ENCODE measurements at places on chromosomes 13 and 19.

DNA sequence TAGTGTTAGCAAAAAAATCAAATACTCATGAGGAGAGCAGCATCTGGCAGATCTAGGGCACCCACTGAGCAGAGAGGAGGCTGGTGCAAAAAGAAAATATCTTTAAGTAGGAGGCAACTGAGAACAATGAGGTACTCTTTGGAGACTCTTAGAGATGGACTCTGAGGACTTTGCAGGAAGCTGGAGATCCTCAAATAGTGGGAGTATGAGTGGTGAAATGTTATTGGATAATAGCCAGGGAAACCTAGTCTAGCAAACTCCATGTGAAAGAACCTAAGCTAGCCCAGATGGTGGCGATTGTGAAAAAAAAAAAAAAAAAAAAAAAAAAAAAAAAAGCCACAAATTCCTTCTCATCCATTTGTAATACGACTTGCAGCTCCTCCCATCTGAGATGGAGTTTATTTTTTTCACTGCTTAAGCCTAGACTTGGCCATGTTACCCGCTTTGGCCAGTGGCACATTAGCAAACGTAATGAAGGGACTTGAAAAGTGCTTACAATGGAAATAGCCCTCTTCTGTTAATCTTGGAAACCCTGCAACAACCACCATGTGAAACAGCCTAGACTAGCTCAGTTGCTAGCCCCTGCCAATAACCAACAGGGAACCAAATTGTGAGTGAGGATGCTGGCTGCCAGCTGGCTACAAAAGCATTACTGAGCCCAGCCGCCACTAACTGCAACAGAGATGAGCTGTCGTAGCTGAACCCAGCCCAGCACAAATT, 476.2 kb downstream of the KLF12 start:
- peaks cover 4% of the 10 kb centered on the region for H3K4me1 ChIP-seq
- no peaks in the 10 kb centered on the region for H3K27me3 ChIP-seq
- no peak overlapping the region for H3K4me3 ChIP-seq
- H3K36me3 ChIP-seq: no peaks in the 10 kb centered on the region
- no peak for DNase-seq

GRCh38 chr19:51457351-51458013, 772 bp downstream of the SIGLEC8 start:
- H3K27ac ChIP-seq: no peak overlapping the region
- H3K27me3 ChIP-seq: peaks cover 52% of the 10 kb centered on the region
- peaks cover 2% of the 10 kb centered on the region for H3K36me3 ChIP-seq
- no peak overlapping the region for H3K4me3 ChIP-seq

DNA sequence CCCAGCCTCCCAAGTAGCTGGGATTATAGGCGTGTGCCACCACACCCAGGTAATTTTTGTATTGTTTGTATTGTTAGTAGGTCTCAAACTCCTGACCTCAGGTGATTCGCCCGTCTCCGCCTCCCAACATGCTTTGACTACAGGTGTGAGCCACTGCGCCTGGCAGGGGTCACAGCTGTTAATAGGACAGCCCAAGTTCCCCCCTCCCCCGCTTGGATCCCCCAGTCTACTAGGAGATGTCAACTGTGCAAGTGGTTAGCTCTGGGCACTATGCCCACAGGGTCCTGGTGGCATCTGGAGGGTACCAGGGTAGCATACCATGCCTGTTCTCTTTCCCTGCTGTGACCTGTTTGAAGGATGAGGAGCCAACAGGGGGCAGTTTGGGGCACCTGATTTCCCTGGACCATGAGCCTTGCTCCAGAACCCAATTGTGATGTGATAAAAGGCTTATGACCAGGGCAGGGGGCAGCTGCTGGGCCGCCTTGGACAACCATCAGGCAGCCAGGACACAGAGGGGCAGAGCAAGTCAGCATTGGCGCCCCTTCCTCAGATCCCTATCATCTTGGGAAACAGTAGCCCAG, at the start of gene TSPAN16:
TSS of gene TSPAN16 (plus strand) at position 496 of the 581 bp plus-strand sequence. CDS start 138 bp downstream, outside the sequence.
- H3K27me3 ChIP-seq: peaks cover 24% of the 10 kb centered on the region
- peaks cover 6% of the 10 kb centered on the region for H3K4me1 ChIP-seq
- no peak for DNase-seq
- H3K27ac ChIP-seq: no peak within 1 kb of the TSS

GRCh38 chr13:42094516-42095040, 46.1 kb downstream of the DGKH start:
- H3K4me1 ChIP-seq: peaks cover 10% of the 10 kb centered on the region
- no peak for DNase-seq
- no peak overlapping the region for H3K4me3 ChIP-seq
- no peaks in the 10 kb centered on the region for H3K27me3 ChIP-seq
- H3K27ac ChIP-seq: no peak overlapping the region

- DNase-seq: no peak
- no peaks in the 10 kb centered on the region for H3K27me3 ChIP-seq
- no peaks in the 10 kb centered on the region for H3K36me3 ChIP-seq
- H3K4me3 ChIP-seq: peak overlapping the region; percentile 87
Observed at GRCh38 chr13:111184458-111185401, 69.6 kb downstream of the ARHGEF7 start.

- no peaks in the 10 kb centered on the region for H3K27me3 ChIP-seq
- peaks cover 3% of the 10 kb centered on the region for H3K4me1 ChIP-seq
- no peak overlapping the region for H3K4me3 ChIP-seq
- no peak overlapping the region for H3K27ac ChIP-seq
Observed at GRCh38 chr19:40305403-40305802, 20.3 kb upstream of the AKT2 start.

- no peaks in the 10 kb centered on the region for H3K27me3 ChIP-seq
- H3K27ac ChIP-seq: no peak overlapping the region
- no peak overlapping the region for H3K4me3 ChIP-seq
- no peak for DNase-seq
Observed at GRCh38 chr13:26198116-26198515, 24.0 kb downstream of the RNF6 start.

- no peaks in the 10 kb centered on the region for H3K36me3 ChIP-seq
- DNase-seq: no peak
- peaks cover 2% of the 10 kb centered on the region for H3K4me1 ChIP-seq
- H3K27me3 ChIP-seq: no peaks in the 10 kb centered on the region
- H3K4me3 ChIP-seq: peak overlapping the region; percentile 83
Observed at GRCh38 chr19:3784607-3785450, 1.4 kb downstream of the MATK start.

GRCh38 chr19:823565-824121, 1.9 kb upstream of the PLPPR3 start:
- H3K36me3 ChIP-seq: no peaks in the 10 kb centered on the region
- H3K27me3 ChIP-seq: peaks cover 12% of the 10 kb centered on the region
- no peaks in the 10 kb centered on the region for H3K4me1 ChIP-seq
- H3K4me3 ChIP-seq: no peak overlapping the region

DNA sequence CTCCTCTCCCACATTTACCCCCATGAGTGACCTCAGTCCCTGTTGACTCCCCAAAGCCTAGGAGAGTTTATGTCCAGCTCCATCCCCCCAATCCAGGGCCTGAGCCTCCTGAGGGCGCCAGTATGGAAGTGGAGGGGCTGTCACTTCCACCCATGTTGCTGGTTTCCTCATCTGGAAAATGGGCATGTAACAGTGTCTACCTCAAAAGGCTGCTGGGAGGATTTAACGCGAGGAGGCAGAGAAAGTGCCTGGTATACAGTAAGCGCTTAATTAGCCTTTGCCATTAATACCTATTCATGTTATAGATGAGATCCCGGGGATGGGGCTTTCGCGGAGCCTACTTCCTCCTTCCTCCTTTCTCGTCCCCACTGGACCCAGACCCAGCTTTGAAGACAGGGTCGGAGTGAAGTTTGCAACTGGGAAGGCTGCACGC, 476 bp downstream of the TYK2 start:
- no peak for DNase-seq
- H3K4me1 ChIP-seq: peaks cover 20% of the 10 kb centered on the region
- peak overlapping the region; percentile 98 for H3K27ac ChIP-seq
- H3K36me3 ChIP-seq: peaks cover 4% of the 10 kb centered on the region

GRCh38 chr19:718251-718951, 9.7 kb downstream of the PALM start:
- H3K4me1 ChIP-seq: no peaks in the 10 kb centered on the region
- H3K4me3 ChIP-seq: no peak overlapping the region
- no peak overlapping the region for H3K27ac ChIP-seq
- H3K36me3 ChIP-seq: no peaks in the 10 kb centered on the region
- H3K27me3 ChIP-seq: peaks cover 35% of the 10 kb centered on the region

DNA sequence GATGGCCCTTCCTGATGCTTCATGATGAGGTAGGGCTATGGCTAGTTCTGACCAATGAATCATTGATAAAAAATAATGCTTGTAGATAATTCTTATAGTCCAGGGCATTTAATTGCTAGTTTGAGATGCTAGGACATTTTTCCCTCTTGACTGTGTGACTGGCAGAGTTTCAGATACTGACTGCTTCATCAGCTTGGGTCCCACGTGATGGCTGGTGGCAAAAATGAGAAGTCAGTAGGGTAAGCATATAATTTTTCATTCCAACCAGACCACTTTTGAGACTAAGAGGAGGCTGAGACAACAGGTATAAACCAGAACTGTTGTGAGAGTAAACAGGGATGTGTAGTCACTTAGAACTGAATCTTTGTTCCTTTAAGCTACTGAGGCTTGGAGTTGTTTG, 183.3 kb downstream of the HS6ST3 start:
- no peaks in the 10 kb centered on the region for H3K27me3 ChIP-seq
- no peak overlapping the region for H3K4me3 ChIP-seq
- H3K4me1 ChIP-seq: no peaks in the 10 kb centered on the region
- no peaks in the 10 kb centered on the region for H3K36me3 ChIP-seq
- H3K27ac ChIP-seq: no peak overlapping the region

DNA sequence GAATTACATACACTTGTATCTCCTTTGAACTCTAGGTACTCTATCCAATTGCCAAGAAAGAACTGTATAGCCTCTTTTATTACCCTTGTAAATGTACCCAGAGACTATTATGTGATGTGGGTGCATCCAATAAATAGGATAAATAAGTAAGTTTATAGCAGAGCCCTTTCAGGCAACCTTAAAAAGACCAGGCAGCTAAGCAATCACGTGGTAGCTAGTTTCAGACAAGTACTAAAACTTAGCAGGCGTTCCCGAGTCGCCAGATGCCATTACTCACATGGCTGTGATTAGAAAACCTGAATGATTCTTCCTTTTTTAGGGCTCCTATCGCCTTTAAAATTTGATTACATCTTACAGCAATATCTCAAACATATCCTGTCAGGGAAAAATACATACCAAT, 1303.0 kb downstream of the EFNB2 start:
- no peak for DNase-seq
- no peaks in the 10 kb centered on the region for H3K4me1 ChIP-seq
- H3K27me3 ChIP-seq: no peaks in the 10 kb centered on the region
- H3K4me3 ChIP-seq: no peak overlapping the region

- no peaks in the 10 kb centered on the region for H3K27me3 ChIP-seq
- no peak overlapping the region for H3K4me3 ChIP-seq
- H3K27ac ChIP-seq: no peak overlapping the region
- H3K4me1 ChIP-seq: peaks cover 34% of the 10 kb centered on the region
- H3K36me3 ChIP-seq: peaks cover 8% of the 10 kb centered on the region
Observed at GRCh38 chr13:111227405-111227804, 93.0 kb upstream of the TEX29 start.

DNA sequence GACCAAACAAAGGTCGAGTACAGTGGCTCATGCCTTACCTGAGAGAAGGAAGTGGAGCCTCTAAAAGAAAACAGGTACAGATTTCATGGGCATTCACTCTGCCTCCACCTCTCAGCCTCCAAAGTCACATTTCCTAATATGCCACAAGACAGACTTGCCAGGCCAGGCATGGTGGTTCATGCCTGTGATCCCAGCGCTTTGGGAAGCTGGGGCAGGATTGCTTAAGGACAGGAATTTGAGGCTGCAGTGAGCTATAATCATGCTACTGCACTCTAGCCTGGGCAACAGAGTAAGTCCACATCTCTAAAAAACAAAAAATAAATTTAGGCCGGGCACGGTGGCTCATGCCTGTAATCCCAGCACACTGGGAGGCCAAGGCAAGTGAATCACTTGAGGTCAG, 10.9 kb upstream of the DNMT1 start:
- no peak overlapping the region for H3K4me3 ChIP-seq
- H3K27me3 ChIP-seq: no peaks in the 10 kb centered on the region
- no peak for DNase-seq
- H3K36me3 ChIP-seq: no peaks in the 10 kb centered on the region
- no peak overlapping the region for H3K27ac ChIP-seq
- H3K4me1 ChIP-seq: peaks cover 3% of the 10 kb centered on the region

All from T-helper 17 cell (primary cell).